K562 (cell line): ENCODE measurements at places on chromosomes 16 and 17. TPM values are rescaled to one million over a fixed set of nuclear protein-coding genes. Genes with fewer than 3 reads are reported as not detected.

Gene ABCC12
- not detected in 2 replicates for total RNA-seq

- peak; percentile 44 for DNase-seq
- H3K4me1 ChIP-seq = peaks cover 21% of the 10 kb centered on the region; the same call in 2 of the 3 replicates
- no peaks in the 10 kb centered on the region for H3K27me3 ChIP-seq
- peak overlapping the region; percentile 60 for H3K27ac ChIP-seq
Observed at GRCh38 chr17:2138318-2138717, 83.4 kb downstream of the HIC1 start.

Gene HIC1
- 2.3 and 2.5 TPM in 2 replicates for total RNA-seq

DNA sequence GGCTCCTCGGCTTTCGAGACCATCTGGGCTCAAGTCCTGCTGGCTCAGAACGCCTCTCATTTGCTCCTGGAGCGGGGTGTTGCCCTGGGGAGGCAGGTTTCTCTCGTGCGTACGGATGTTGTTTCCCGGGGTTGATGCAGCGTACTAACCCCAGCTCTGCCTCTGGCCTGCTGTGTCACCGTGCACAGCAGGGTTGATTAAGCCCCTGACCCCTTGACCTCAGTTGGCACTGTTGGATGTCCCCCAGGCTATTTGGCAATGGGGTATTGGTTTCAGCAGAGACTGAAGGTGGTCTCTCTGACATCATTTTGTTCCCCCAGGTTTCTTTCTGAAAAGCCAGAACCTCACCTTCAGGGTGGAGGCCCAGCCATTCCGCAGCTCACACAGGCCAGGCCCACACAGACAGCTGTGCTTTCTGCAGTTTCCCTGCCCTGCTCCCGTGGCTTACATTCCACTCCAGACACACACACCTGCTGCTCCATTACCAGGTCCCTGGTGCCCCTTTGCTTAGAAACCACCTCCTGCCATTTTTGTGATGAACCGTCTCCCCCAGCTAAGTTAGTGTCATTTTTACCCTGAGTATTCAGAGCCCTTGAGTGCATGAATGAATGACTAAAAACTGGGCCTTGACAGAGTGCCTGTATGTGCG is 233.5 kb downstream of the CCDC182 start:
- no peaks in the 10 kb centered on the region for H3K36me3 ChIP-seq
- no peak overlapping the region for H3K4me3 ChIP-seq
- H3K4me1 ChIP-seq = peaks cover 2% of the 10 kb centered on the region; the same call in 1 of the 2 replicates

DNA sequence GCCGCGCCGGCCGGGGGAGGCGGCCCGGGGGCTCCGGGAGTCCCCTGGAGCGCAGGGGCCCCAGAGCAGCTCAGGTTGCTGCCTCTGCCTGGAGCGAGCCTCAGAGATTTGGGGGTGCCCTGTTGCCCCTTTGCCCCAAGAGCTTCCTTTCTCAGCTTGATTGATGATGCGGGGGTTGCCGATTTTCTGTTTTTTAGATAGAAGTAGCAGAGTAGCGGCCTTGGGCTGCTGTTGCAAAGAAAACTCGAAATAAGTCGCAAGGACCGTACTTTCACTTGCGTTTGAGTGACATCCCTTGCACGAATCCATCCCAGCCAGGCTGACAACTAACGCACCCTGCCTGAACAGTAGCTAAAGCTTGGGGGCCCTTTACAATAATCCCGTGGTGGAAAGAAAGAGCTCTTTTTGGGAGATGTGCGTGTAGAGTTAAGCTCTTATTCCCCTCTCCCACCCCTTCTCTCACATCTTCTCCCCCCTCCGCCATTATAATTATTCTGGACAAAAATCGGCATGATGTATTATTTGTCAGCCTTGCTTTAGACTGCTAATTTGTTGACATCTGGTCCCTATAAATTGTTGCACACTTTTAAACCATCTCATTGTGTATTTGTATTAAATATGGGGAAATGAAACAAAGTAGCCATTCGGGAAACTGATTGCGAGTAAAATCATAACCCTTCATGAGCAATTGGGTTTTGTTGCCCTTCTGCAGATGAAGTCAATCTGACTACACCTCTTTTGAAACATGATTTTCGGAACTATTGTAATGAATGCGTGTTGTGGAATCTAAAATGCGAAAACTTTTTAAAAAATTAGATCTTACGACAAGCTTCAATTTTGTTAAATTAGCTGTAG is 873 bp downstream of the USP10 start:
- H3K4me1 ChIP-seq = peaks cover 33% of the 10 kb centered on the region
- peak; percentile 61 for DNase-seq
- H3K36me3 ChIP-seq = peaks cover 27% of the 10 kb centered on the region
- H3K27ac ChIP-seq = peak overlapping the region; percentile 90

Gene C16orf54
- total RNA-seq = 0.09 TPM in 1 of 2 replicates, not detected in the other

Gene DPEP1
- total RNA-seq = 0.20 and 0.22 TPM in 2 replicates

Gene CLDN7
- total RNA-seq = 9.1 and 13.7 TPM in 2 replicates
